ENCODE measurements at places on chromosomes 4 and X.

- no peak overlapping the region for H3K4me3 ChIP-seq
- H3K4me1 ChIP-seq: no peaks in the 10 kb centered on the region
- H3K27ac ChIP-seq: no peak overlapping the region
- H3K27me3 ChIP-seq: no peaks in the 10 kb centered on the region
- DNase-seq: no peak
These were observed 134.3 kb upstream of the VCX2 start for GRCh38 chrX:8305350-8305749.

- H3K27me3 ChIP-seq: no peaks in the 10 kb centered on the region
- no peak for DNase-seq
- no peaks in the 10 kb centered on the region for H3K36me3 ChIP-seq
- no peak overlapping the region for H3K4me3 ChIP-seq
These were observed 193.9 kb downstream of the ANK2 start for GRCh38 chr4:113243312-113243711.

DNA sequence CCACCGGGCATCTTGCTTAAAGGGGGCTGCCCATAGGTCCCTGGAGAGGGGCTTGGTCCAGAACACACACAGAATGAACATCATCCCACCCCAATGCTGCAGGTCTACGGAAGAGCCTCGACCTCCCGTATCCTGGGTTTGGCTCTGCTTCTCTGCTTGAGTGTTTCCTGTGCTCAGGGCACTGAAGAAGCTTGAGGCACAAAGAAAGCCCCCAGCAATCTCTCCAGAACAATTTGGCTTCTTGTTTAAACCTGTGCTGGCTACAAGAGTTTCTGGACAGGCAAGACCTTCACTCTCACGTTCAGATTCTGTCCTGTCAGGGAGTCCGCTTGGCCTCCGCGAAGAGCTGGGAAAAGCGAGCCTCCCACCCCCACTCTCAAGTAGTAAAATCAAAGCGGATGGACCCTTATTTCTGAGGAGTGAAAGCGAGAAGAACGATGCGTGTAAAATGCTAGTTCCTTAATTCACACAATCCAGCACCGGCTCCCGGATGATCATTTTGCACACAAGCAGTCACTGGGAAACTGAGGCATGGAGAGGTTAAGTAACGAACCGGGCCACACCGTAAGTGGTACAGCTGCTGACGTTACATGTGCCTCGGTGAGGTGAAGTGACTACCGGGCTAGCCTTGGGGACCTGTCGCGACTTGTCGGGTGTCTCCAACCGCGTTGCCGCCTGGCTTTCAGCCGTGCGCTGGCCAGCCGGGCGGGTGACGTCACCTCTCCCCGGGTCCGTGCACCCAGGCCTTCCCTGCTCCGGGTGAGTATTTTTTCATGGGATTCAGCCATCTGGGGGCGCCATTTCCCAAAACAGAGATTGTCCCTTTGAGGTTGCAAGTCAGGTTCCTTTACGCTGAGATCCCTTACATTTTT lies 3.1 kb upstream of the SFRP2 start:
- peaks cover 74% of the 10 kb centered on the region for H3K27me3 ChIP-seq
- peaks cover 56% of the 10 kb centered on the region for H3K4me1 ChIP-seq
- no peak for DNase-seq
- peak overlapping the region; percentile 84 for H3K27ac ChIP-seq
- peaks cover 1% of the 10 kb centered on the region for H3K36me3 ChIP-seq

GRCh38 chr4:186887291-186887700 lies 163.6 kb upstream of the FAT1 start:
- H3K4me3 ChIP-seq: no peak overlapping the region
- H3K27me3 ChIP-seq: no peaks in the 10 kb centered on the region
- DNase-seq: no peak
- H3K36me3 ChIP-seq: peaks cover 4% of the 10 kb centered on the region
- H3K4me1 ChIP-seq: no peaks in the 10 kb centered on the region
- no peak overlapping the region for H3K27ac ChIP-seq

GRCh38 chr4:105624530-105624929 lies 72.1 kb downstream of the ARHGEF38 start:
- peaks cover 9% of the 10 kb centered on the region for H3K27me3 ChIP-seq
- no peak overlapping the region for H3K27ac ChIP-seq
- no peak overlapping the region for H3K4me3 ChIP-seq
- no peaks in the 10 kb centered on the region for H3K36me3 ChIP-seq
- no peak for DNase-seq

DNA sequence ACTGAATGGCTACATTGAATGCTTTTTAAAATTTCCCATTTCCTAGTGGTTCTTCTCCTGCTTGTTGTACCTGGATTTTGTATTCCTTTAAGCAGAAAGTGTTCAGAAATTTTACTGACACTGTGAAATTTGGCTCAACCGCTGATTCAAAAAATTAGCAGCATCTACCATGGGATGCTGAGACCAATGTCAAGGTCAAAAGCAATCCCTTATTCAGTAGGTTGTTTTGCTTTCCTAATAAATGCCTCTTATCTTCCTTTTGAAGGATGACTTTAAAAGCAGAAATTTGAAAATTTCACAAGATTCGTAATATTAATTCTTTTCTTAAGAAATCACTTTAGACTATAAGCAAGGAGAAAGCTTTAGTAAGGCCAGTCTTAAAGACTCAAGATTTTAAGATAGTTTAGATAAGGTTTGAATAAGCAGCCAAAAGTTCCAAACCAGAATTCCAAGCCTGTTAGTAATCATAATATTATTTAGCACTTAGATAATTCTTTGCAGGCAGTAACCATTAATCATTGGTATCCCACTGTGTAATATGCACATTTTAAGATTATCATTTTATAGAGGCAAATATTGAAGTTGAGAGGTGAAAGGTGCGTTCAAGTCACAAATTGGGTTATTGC lies 508.8 kb downstream of the ANKRD50 start:
- H3K36me3 ChIP-seq: no peaks in the 10 kb centered on the region
- no peaks in the 10 kb centered on the region for H3K27me3 ChIP-seq
- no peak overlapping the region for H3K27ac ChIP-seq
- H3K4me1 ChIP-seq: no peaks in the 10 kb centered on the region

GRCh38 chr4:58739275-58739674 lies 1629.1 kb upstream of the IGFBP7 start:
- no peaks in the 10 kb centered on the region for H3K36me3 ChIP-seq
- no peak for DNase-seq
- no peaks in the 10 kb centered on the region for H3K27me3 ChIP-seq

GRCh38 chr4:48602763-48603162 lies 112.7 kb downstream of the ZAR1 start:
- H3K27ac ChIP-seq: no peak overlapping the region
- no peak overlapping the region for H3K4me3 ChIP-seq
- peaks cover 20% of the 10 kb centered on the region for H3K36me3 ChIP-seq
- H3K4me1 ChIP-seq: no peaks in the 10 kb centered on the region

- H3K36me3 ChIP-seq: no peaks in the 10 kb centered on the region
- H3K4me3 ChIP-seq: no peak overlapping the region
- H3K27me3 ChIP-seq: no peaks in the 10 kb centered on the region
These were observed 1496.7 kb downstream of the TECRL start for GRCh38 chr4:62912531-62912930.

DNA sequence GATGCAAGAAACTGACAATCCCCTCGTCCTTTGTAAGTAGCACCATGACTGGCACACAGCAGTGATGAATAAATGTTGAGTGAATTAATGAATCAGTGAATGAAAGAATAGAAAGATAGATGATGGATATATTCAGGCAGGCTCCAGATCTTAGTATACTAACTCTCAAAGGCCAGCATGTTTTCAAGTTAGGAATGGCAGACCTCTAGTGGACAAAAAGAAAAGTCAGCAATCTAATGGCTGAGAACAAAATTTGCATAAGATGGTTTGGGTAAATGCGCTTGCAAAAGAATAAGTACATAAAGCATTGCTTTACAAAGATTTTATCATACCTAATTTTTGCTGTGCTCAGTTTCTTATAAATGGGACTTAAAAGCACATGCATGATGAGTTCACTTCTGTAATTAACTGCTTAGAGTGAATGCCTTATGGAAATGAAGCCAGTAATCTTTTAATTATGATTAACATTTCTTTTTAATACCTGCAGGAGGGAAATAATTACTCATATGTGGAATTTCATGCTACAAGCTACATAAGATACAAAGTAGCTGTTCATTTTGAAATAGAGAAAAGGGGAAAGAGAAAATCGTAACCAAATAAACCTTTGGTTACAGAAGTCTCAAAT lies 126.9 kb upstream of the GPRIN3 start:
- H3K36me3 ChIP-seq: no peaks in the 10 kb centered on the region
- no peak overlapping the region for H3K27ac ChIP-seq
- no peak for DNase-seq

GRCh38 chr4:186728631-186729271 lies 5.1 kb upstream of the FAT1 start:
- peaks cover 18% of the 10 kb centered on the region for H3K4me1 ChIP-seq

- no peaks in the 10 kb centered on the region for H3K27me3 ChIP-seq
- no peaks in the 10 kb centered on the region for H3K4me1 ChIP-seq
- no peak overlapping the region for H3K27ac ChIP-seq
- no peak for DNase-seq
These were observed 383.7 kb downstream of the IDS start for GRCh38 chrX:149121206-149121920.

GRCh38 chr4:106493086-106493485 lies 124.5 kb upstream of the GIMD1 start:
- no peaks in the 10 kb centered on the region for H3K36me3 ChIP-seq
- H3K4me1 ChIP-seq: no peaks in the 10 kb centered on the region
- no peak overlapping the region for H3K27ac ChIP-seq
- no peak overlapping the region for H3K4me3 ChIP-seq

- no peak overlapping the region for H3K4me3 ChIP-seq
- no peak for DNase-seq
- H3K4me1 ChIP-seq: peaks cover 11% of the 10 kb centered on the region
These were observed 5.0 kb upstream of the ZCCHC4 start for GRCh38 chr4:25307596-25307995.

DNA sequence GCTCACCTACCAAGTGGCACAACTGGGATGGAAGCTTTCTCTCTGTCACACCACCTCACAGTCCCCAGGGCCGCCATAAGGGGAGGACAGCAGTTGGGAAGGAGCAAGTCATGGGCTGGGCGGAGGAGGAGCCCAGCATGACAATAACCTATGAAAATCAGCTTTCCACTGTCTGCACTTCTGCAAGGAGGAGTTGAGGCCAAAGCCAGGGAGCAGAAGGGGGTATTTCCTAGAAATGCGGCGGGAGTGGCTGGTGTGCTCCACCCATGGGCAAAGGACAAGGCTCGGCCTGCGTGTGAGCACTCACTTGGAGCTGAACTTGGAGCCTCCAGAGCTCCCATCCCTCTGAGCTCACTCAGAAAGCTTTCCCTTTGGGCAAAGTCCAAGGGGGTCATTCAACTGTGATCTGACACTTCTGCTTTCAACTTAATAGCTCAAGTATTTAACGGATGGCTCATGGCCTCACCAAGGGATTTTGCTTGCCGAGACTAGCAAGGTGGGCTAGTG lies 18.5 kb downstream of the APLN start:
- no peak overlapping the region for H3K4me3 ChIP-seq
- H3K27ac ChIP-seq: no peak overlapping the region
- H3K4me1 ChIP-seq: no peaks in the 10 kb centered on the region
- no peaks in the 10 kb centered on the region for H3K27me3 ChIP-seq
- no peak for DNase-seq

GRCh38 chr4:160375772-160376452 lies 1273.0 kb downstream of the RAPGEF2 start:
- no peaks in the 10 kb centered on the region for H3K4me1 ChIP-seq
- H3K27ac ChIP-seq: no peak overlapping the region
- H3K4me3 ChIP-seq: no peak overlapping the region
- H3K27me3 ChIP-seq: no peaks in the 10 kb centered on the region

DNA sequence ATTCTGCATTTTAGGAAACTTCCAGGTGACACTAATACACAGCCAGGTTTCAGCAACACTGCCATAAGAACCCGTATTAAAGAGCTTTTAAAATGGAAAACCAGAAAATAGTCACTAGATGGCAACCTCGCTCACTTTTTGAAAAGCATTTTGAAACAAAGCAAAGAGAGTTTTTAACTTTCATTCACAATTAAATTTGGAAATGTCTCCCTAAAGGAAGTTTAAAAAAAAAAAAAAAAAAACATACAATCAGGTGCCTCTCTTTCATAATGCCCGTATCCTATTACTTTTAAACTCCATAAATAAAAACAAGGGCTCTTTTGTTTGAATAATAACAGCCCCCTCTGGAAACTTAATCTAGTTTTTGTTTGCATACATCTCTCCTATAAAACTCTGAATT lies 20.3 kb downstream of the MEPE start:
- H3K4me1 ChIP-seq: peaks cover 14% of the 10 kb centered on the region
- H3K27me3 ChIP-seq: peaks cover 8% of the 10 kb centered on the region
- no peaks in the 10 kb centered on the region for H3K36me3 ChIP-seq
- no peak for DNase-seq

- H3K27me3 ChIP-seq: peaks cover 7% of the 10 kb centered on the region
- H3K4me1 ChIP-seq: no peaks in the 10 kb centered on the region
- DNase-seq: no peak
- no peak overlapping the region for H3K4me3 ChIP-seq
These were observed 65.7 kb downstream of the TMEM154 start for GRCh38 chr4:152613841-152614721.

DNA sequence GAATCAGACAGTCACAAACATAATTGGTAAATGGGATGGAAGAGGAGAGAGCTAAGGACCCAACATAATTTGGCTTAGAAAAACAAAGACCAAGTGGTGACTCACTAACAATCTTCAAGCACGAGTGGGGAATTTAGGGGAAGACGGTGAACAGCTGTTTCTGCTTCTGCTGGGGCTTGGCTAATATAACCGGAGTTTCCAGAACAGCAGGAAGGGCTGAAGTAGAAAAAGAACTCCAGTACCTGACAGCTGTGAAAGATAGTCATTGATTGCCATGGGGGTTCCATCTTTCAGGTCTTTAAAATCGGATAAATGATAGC lies 290.9 kb upstream of the LDB2 start:
- H3K36me3 ChIP-seq: no peaks in the 10 kb centered on the region
- H3K4me3 ChIP-seq: no peak overlapping the region
- DNase-seq: no peak
- H3K27ac ChIP-seq: no peak overlapping the region
- no peaks in the 10 kb centered on the region for H3K27me3 ChIP-seq

- H3K4me3 ChIP-seq: no peak overlapping the region
- no peak for DNase-seq
- H3K27ac ChIP-seq: no peak overlapping the region
- no peaks in the 10 kb centered on the region for H3K36me3 ChIP-seq
- H3K4me1 ChIP-seq: peaks cover 5% of the 10 kb centered on the region
These were observed 4.2 kb downstream of the GASK1B start for GRCh38 chr4:158168606-158169005.

GRCh38 chrX:120334151-120334550 lies 22.9 kb upstream of the TMEM255A start:
- H3K27me3 ChIP-seq: no peaks in the 10 kb centered on the region
- no peak overlapping the region for H3K4me3 ChIP-seq
- no peak for DNase-seq
- no peaks in the 10 kb centered on the region for H3K4me1 ChIP-seq
- no peak overlapping the region for H3K27ac ChIP-seq

- DNase-seq: no peak
- no peaks in the 10 kb centered on the region for H3K36me3 ChIP-seq
- no peak overlapping the region for H3K4me3 ChIP-seq
- no peak overlapping the region for H3K27ac ChIP-seq
- no peaks in the 10 kb centered on the region for H3K4me1 ChIP-seq
These were observed 361.1 kb downstream of the TRAM1L1 start for GRCh38 chr4:116724249-116724648.

DNA sequence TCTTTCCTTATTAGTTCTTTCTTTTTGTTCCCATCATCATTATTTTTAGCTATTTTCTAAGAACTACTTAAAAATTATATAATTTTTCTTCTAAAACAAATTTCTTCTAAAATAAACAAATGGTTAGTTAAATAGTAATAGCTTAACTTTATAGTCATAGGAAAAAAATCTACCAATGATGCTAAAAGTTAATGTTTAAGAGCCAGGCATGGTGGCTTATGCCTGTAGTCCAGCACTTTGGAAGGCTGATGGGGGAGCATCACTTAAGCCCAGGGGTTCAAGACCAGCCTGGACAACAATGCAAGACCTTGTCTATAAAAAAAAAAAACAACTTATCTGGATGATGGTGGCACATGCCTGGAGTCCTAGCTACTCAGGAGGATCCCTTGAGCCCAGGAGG lies 127.1 kb upstream of the ANXA3 start:
- H3K36me3 ChIP-seq: no peaks in the 10 kb centered on the region
- DNase-seq: no peak
- peaks cover 14% of the 10 kb centered on the region for H3K27me3 ChIP-seq
